ENCODE measurements at places on chromosomes 12 and 14. TPM values are rescaled to one million over a fixed set of nuclear protein-coding genes. Genes with fewer than 3 reads are reported as not detected.

Gene GPX2
- 0.33 TPM for polyA plus RNA-seq

GRCh38 chr12:1644534-1645438, 15.8 kb downstream of the WNT5B start:
- H3K27me3 ChIP-seq = no peaks in the 10 kb centered on the region
- peaks cover 35% of the 10 kb centered on the region for H3K36me3 ChIP-seq
- H3K4me3 ChIP-seq = no peak overlapping the region
- H3K4me1 ChIP-seq = peaks cover 17% of the 10 kb centered on the region

DNA sequence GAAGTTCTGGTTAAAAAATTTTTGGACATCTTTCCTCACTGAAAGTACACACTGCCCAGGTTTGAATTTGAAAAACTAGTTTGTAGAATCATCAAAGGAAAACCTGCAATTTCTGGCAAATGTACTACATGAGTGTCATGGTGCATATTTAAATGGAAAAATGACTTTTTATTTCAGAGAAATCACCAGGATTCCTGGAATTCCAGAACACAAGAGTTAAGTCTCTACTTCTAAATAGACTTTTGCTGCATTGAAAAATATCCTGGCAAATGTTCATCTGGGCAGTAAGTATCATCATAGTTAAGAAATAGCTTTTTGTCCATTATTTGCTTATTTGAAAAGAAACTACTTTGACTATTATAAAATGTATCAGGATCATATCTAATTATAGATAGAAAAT, 275.1 kb downstream of the PRKD1 start:
- H3K27me3 ChIP-seq = no peaks in the 10 kb centered on the region
- H3K4me1 ChIP-seq = no peaks in the 10 kb centered on the region
- peak; percentile 57 for DNase-seq
- no peak overlapping the region for H3K4me3 ChIP-seq
- H3K27ac ChIP-seq = no peak overlapping the region

DNA sequence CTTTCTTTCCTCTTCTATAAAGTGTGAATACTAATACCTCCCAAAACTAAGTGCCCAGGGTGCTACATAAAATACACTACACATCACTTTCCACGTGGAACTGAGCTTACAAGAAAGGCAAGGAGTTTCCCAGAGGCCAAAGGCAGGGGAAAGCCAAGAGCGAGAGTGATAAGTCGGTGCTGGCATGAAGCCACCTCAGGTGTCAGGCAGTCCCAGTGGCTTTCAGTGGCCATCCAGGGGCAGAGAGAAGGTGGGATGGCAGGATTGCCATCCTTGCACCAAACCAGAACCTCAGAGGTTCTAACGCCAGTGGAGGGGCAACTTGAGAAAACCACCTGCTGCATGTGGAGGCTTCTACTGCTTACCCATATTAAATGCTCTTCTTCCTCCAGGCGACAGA, 79.7 kb upstream of the DIO3 start:
- no peaks in the 10 kb centered on the region for H3K36me3 ChIP-seq
- H3K4me1 ChIP-seq = peaks cover 4% of the 10 kb centered on the region
- H3K4me3 ChIP-seq = no peak overlapping the region
- no peak overlapping the region for H3K27ac ChIP-seq
- H3K27me3 ChIP-seq = peaks cover 17% of the 10 kb centered on the region
- DNase-seq = no peak

DNA sequence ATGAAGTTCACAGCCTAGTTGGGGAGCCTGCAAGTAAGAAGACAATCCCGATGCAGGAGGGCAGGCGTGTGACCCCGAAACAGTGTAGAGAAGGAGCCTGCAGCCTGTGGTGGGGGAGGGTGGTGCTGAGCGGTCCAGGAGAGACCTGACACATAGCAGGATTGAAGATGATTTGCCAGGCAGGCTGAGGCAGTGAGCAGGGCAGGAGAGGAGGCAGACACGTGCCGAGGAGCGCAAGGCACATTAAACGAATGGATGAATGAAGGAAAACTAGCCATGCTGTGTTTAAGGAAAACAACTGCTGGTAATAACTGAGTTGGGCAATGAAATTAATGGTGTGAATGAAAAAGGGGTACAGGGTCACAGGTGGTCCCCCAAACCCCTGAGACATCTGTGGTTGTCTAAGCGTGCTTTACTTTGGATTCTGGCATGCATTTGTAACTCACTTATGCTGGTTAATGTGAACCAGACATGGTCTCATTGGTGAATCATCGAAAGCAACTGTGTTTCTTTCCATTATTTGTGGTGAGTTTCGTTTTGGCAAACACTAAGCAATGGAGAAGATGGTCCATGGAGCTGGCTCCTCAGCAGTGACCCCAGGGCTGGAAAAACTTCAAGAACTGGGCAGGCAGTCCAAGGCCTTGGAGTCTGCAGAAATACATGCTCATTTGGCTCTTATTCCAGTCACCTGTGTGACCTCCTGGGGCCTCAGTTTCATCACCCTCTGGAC, 96.9 kb upstream of the EVL start:
- no peak for DNase-seq
- peaks cover 8% of the 10 kb centered on the region for H3K4me1 ChIP-seq
- H3K27ac ChIP-seq = no peak overlapping the region
- peaks cover 16% of the 10 kb centered on the region for H3K27me3 ChIP-seq
- no peaks in the 10 kb centered on the region for H3K36me3 ChIP-seq
- H3K4me3 ChIP-seq = no peak overlapping the region

DNA sequence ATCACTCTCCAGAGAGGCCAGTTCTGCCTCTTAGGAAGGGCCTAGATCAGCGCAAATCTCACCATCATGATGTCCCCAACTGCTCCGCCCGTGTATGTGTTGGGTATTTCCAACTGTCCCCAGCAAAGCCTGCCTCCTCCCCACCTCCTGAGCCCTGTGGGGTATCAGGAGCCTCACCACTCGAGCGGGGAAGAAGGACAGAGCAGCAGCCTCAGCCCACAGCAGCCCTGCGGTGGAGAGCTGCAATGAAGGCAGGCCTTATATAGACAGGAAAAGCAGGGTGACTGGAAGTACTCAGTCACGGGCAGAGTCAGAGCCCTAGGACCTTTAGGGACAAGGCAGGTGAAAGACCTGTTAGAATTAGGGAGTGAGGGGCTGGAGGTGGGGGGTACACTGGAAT, 358.2 kb downstream of the CACNA1C start:
- no peak overlapping the region for H3K27ac ChIP-seq
- no peak overlapping the region for H3K4me3 ChIP-seq
- peaks cover 3% of the 10 kb centered on the region for H3K27me3 ChIP-seq
- H3K4me1 ChIP-seq = peaks cover 2% of the 10 kb centered on the region
- no peak for DNase-seq

- H3K4me1 ChIP-seq = peaks cover 79% of the 10 kb centered on the region
- DNase-seq = peak; percentile 80
- H3K27me3 ChIP-seq = no peaks in the 10 kb centered on the region
- no peak overlapping the region for H3K4me3 ChIP-seq
These were observed 91.0 kb downstream of the LRRC74A start for GRCh38 chr14:76917158-76917596.

DNA sequence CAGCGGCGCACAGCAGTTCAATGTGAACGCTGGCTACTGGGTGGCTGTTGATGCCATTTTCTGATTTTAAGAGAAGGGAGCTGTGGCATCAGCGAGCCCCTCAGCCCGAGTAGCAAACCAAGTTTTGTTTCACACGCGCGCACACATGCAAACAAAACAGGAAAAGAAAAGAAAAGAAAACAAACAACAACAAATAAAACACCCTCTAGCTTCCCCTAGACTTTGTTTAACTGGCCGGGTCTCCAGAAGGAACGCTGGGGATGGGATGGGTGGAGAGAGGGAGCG, 540 bp downstream of the PAX9 start:
- no peak for DNase-seq
- peaks cover 93% of the 10 kb centered on the region for H3K27me3 ChIP-seq
- H3K4me1 ChIP-seq = peaks cover 46% of the 10 kb centered on the region
- no peak overlapping the region for H3K27ac ChIP-seq
- no peaks in the 10 kb centered on the region for H3K36me3 ChIP-seq

GRCh38 chr12:24911271-24911791, 37.6 kb downstream of the BCAT1 start:
- peaks cover 4% of the 10 kb centered on the region for H3K4me1 ChIP-seq
- no peaks in the 10 kb centered on the region for H3K27me3 ChIP-seq
- DNase-seq = no peak
- H3K4me3 ChIP-seq = no peak overlapping the region

Gene OR5AU1
- 0.04 TPM for polyA plus RNA-seq
